ENCODE measurements at places on chromosomes 4 and X. TPM values are rescaled to one million over a fixed set of nuclear protein-coding genes. Genes with fewer than 3 reads are reported as not detected.

DNA sequence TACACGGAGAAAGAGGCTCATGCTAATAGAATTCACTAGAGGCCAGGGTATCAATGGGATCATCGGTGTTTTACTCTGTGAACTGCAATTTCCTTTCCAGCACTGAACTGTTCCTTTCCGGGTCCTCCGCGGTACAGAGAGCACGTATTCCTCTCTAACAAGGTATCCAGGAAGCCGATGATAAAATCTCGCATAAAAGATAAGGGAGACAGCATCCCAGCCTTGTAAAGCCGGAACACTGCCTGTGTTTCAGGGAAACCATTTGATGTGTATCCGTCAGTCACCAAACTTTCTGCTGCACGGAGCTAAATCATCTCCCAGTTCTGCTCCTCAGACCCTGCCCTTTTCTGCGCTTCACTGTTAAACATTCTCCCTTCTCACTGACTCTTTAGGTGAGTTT lies 54.0 kb downstream of the ING2 start:
- no peak for DNase-seq

GRCh38 chrX:2401201-2401589 lies 99.6 kb downstream of the DHRSX start:
- DNase-seq, result no peak

- no peak for DNase-seq
Observed at GRCh38 chr4:3512279-3512678, 19.9 kb downstream of the LRPAP1 start.

- no peak for DNase-seq
Observed at GRCh38 chr4:184821242-184821641, 4.5 kb downstream of the ACSL1 start.

GRCh38 chrX:19800821-19801374 lies 86.5 kb downstream of the SH3KBP1 start:
- DNase-seq, result no peak

DNA sequence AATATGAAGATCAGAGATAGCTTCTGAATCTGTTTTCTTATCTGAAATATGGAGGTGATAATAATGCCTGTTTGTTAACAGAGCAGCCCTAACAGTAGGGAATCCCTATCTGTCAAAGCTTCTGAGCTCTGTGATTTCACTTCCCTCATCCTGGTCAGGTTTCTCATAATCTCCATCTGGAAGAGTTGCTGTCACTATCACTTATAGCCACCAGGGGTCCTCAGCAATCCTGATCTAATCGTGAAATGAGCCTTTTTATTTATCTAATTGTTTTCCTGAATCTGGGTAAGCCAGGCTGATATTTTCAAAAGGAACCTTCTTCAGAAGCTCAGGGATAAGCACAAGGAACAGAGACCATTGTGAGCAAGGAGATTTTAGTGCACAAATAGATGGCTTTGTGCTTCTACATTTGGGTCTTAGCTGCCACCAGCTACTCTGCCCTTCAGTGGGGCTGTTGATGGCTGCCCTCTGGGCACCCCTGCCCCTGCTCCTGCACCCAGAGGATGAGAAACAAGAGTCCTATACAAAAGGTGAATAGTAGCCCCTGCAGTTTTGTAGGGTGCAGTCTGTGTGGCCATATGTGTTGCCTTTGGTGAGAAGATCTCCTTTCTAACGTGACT lies 196.4 kb upstream of the RADX start:
- DNase-seq, result no peak

GRCh38 chrX:77060572-77060971 lies 386.6 kb upstream of the FGF16 start:
- no peak for DNase-seq

DNA sequence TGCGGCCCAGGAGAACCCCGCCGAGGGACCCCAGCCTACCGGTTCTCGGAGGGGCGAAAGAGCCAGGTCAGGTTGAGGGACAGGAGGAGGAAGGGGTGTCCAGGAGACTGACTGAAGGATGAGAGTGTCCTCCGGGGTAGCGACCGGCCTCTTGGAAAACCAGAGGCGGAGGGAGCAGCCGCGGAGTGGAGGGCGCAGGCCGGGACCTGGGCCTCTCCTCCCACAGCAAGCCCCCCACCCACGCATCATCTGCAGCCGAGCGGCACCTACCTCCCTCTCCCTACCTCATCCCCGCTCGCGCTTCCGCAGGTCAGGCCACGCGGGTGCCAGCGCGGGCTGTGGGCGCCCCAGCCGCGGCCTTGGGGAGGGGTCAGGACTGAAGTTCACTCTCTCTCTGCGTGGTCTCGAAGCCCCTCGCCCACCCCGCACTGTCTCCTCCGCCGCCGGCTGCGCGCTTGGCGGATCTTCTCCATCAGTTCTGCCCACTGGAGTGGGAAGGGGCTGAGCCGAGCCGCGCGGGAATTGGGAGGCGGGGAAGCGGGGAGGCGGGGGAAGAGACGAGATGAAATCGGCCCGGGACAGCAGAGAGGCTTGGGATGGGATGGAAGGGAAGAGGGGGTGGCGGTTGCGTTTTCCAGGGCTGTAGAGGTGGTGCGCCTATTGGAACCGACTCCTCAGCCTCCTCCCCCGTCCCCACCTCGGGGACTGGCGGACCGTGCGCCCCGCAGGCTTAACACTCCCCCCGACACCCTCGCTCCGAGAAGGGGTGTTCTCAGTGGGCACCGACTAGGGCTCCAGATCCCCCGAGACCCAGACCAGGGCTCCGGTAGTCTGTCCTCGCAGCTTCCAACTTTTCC lies 1.8 kb downstream of the NLGN4X start:
- no peak for DNase-seq

DNA sequence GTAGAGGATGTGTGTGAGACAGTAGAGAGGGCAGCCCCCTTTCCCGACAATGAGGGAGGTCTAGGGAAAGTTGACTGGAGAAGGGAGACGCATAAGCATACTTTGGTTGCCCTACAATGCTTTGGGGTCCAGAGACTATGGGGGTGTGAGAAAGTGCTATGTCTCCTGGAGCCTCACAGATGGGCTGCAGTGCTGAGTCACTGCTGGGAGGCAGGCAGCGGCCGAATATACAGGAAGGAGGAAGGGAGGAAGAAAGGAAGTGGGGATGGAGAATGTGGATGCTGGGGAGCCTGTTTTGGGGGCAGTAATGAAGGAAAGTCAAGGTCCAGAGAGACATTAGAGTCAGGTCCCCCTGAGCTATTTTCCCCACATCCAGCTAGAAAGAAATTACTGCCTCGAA lies 12.7 kb downstream of the DRP2 start:
- no peak for DNase-seq

GRCh38 chr4:4412641-4413372 lies 25.9 kb downstream of the NSG1 start:
- no peak for DNase-seq

GRCh38 chr4:79676705-79677104 lies 268.7 kb upstream of the GK2 start:
- no peak for DNase-seq

GRCh38 chr4:98572697-98573096 lies 85.7 kb downstream of the TSPAN5 start:
- no peak for DNase-seq

DNA sequence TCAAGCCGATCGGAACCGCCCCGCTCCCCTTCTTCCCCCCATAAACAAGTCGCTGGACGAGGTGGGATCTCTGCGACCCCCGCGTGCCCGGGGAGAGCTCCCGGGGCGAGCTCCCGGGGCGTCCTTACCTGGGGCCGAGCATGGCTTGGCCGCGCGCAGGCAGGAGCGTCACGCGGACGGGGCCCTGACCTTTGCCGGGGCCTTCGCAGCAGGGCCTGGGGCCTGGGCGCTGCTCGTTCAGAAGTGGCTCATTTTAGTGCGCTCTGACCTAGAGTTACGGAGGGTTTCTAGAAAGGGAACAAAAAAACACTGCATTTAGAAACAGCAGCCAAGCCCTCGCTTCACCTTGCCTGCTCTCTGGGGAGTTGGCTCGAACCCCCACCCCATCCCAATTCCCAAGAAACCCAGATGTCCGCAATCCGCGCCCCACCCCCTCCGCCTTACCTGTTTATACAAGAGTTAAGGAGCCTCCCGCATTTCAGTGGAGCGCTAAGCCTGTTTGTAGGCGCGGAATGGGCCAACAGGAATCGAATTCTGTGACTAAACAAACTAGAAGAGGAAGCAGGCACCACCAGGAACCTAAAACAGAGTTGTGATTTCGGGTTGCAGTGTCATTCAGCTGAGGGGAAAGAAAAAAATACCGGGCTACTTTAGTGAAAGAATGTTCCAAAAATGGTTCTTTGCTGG lies 814 bp upstream of the RBM47 start:
- DNase-seq, result no peak

DNA sequence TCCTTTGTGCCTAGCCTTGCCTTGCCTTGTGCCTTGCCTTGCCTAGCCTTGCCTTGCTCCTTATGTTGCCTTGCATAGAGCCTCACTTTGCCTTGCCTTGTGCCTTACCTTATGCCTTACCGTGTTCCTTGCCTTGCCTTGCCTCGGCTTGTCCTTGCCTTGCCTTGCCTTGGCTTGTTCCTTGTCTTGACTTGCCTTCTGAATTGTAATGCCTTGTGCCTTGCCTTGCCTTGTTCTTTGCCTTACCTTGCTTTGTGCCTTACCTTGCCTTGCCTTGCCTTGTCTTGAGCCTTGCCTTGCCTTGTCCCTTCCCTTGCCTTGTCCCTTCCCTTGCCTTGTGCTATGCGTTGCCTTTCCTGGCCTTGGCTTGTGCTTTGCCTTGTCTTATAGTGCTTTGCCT lies 90.2 kb downstream of the TAB3 start:
- no peak for DNase-seq

- DNase-seq, result no peak
Observed at GRCh38 chr4:106062452-106062875, 167.2 kb downstream of the NPNT start.

- DNase-seq, result no peak
Observed at GRCh38 chr4:43680421-43680820, 768.2 kb downstream of the KCTD8 start.

- no peak for DNase-seq
Observed at GRCh38 chr4:184666670-184667069, 17.1 kb downstream of the PRIMPOL start.

- peak; percentile 31 for DNase-seq
Observed at GRCh38 chr4:89307446-89308160, at the start of gene GPRIN3. GPRIN3 (minus strand) TSS chr4:89307800; CDS start chr4:89250110, 57,690 bp downstream.

DNA sequence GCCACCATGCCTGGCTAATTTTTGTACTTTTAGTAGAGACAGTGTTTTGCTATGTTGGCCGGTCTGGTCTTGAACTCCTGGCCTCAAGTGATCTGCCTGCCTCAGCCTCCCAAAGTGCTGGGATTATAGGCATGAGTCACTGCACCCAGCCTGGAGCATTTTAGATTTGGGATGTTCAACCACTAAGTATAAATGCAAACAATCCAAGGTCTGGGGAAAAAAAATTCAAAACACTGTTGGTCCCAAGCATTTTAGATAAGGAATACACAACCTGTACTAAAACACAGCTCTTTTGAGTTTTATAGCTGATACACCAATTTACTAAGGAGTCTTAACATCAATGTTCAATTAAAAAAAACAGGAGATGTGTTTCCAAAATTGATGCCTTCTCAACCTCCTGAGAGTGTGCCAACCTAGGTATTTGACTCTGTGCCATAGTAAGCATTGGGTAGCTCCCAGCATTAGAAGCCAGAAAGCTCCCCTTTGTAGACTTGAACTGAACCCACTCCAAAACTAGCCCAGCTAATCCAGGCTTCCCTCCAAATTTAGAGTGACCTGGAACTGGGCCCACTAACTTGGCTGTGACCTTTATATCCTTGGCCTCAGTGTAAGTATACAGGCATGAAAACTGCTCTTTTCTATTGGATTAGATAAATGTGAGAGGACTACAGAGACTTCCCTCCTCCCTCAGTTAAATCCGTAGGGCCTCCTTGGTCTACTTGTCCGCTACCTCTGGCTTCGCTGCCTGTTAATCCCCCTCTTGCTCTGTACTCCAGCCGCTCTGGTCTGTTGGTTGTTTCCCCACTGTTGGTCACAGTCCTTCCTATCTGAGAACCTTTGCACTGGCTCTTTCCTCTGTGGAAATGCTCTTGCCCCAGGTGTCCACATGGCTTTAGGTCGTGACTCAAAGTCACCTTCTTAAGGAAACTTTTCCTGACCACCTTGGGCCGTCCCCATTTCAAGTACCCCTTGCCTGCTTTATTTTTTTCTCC lies 77.6 kb downstream of the CCKAR start:
- no peak for DNase-seq

- DNase-seq, result no peak
Observed at GRCh38 chr4:17535906-17536305, 20.9 kb downstream of the CLRN2 start.

DNA sequence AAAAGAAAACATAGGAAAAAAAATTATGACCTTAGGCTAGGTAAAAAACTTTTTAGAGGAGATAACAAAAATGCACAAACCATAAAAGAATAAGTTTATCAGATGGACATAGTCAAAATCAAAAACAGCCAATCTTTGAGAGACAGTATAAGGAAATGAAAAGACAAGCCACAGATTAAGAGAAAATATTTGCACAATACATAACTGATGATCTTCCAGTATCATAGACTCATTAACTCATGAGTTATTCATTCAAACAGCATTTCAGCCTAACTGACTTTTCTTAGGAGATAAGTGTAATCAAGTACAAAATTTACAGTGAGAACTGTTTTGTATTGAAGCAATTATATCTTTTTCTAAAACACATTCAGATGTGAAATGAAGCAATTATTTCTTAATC lies 183.8 kb downstream of the FBXO8 start:
- DNase-seq, result no peak

DNA sequence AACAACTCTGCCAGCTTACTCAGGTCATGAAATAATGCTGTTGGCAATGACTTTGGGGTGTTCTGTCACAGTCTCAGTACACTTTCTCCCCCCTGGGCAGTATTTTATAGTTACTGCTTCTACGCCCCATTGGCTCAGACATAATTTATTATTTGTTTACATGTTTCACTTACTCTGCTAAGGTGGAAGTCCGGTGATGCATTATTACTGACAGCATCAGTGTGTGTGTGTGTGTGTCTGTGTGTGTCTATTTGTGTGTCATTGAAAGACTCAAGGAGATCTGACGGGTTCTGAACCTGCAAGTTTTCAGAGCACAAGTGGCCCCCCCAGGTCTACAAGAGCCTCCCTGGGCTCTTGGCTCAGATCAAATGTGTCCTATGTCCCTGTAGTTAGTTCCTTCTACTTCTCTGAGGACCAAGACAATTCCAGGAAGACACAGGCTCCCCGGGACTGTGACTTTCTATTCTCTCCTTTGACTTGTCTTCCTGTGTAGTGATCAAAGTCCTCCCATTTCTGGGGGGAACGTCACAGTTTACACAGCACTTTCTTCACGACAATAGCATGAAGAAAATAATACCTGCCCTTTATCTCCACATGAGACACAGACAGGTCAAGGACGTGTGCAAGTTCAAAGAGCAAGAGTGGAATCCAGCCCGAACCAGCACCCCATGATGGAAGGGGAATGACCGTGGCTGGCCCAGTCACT lies 283.7 kb upstream of the GATB start:
- DNase-seq, result no peak

GRCh38 chr4:1834047-1834775 lies 21.7 kb downstream of the LETM1 start:
- no peak for DNase-seq

ANKRD50 gene
- total RNA-seq, result 15.3 TPM

MED12 gene
- total RNA-seq, result 74.4 TPM

HPRT1 gene
- 9.5 TPM for total RNA-seq

STATH gene
- total RNA-seq, result not detected

PRSS12 gene
- total RNA-seq, result 0.44 TPM

HTN1 gene
- not detected for total RNA-seq

Data from omental fat pad (tissue), 4 donors.